ENCODE measurements at places on chromosomes 1 and 21. TPM values are rescaled to one million over a fixed set of nuclear protein-coding genes. Genes with fewer than 3 reads are reported as not detected.

DNA sequence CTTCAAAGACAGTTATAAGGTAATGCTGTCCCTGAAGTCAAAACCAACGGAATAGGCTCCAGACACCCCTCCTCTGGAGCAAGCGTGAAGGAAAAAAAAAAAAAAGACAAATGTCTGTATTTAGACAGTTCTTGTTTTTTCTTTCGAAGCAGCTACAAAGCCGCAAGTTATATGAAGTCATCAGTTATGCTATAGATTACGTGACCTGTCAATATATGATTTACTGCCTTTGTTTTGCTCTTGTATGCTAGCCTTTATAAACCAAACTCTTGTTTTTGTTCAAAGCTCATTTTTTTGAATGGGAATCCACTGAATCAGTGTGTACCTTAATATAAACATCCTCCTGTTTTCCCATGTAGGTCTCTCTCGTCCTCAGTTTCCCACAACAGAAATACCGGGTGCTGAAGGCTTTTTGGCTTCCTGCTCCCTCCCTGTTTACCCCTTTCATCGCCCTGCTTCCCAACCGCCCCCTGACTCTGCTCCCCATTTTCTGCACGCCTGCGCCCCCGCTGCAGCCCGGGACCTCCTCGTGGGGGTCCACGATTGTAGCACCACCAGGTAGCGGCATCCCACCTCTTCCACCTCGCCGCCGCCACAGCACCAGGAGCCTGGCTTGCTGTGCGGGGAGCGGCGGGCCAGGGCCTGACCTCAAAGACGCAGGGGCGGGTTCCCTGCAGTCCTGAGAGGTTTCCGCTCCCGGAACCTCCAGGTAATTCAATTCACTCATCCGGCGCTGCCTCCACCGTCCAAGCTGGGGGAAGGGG lies 5.2 kb upstream of the ZNF678 start:
- no peak for DNase-seq

Gene LMX1A
- total RNA-seq = not detected

DNA sequence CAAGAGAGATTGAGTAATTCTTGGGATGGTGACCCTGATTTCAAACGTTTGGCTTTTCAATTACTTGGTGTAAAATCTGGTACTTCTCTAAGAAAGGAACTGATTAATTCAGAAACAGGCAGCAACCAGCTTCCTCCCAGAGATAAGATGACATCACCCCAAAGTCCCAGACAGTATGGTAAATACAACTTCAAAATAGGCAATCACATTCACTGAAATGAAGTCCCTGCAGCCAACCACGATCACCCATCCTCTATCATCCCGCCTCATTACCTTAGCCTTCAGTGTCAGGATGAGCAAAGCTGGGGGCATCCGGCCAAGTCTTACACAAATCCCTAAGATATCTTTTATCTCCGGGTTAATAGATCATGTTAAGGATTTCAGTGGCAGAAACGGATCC lies 26.4 kb upstream of the RUNX1 start:
- no peak for DNase-seq

DNA sequence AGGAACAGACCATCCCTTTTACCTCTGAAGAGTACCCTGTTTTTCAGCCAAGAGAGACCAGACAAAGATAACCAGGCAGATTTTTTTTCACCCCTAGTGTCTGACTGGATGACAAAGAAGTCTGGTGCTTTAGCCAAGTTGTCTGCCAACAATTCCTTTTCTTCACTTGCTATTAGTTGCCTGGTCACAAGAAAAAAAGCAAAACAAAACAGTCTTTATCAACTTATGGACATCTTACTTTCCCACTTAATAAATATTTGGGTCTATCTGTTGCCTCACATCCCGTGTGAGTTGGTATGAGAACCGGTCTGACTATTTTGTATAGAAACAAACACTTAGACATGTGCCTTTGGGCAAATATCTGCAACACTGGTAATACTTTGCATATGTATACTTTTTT lies 662.9 kb downstream of the PLPP3 start:
- DNase-seq = no peak

DNA sequence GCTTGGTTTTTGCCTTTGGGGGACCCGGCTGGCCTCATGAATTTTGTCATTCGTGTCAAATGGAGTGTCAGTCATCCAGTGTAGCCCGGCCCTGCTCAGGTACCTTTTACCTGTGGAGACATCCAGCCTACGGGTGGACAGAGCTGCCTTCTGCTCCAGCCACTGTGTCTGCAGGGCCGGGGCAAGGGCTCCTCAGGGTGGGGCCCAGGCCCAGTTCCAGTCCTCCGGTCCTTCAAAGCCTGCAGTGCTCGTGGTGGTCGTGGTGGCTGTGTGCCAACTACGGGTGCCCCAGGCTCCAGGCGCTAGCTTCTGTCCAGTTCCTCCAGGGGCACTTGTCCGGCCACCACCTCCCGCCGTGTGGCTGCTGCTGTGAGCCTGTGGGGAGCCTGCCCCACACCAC lies 54.8 kb downstream of the TRIM11 start:
- DNase-seq = no peak

DNA sequence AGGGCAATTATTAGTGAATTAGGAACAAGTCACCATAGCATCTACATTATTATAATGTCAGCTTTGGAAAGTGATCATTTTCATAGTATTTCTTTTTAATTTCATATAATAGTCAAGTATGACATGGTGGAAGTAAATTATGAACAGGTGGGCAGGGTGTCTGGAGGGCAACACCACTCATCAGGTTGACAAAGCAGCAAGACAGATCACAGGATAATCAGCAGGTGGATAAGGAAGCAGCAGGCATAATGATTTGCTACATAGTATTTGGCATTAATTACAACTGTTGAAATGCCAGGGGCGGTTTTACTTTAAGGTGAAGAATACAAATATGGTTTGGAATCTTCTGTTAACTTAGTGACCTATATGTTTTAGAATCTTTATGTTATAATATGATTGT lies 1342.2 kb downstream of the PLA2G4A start:
- no peak for DNase-seq

- DNase-seq = no peak
Measured at GRCh38 chr1:111956155-111956771, 33.2 kb downstream of the KCND3 start.

Gene RIIAD1
- 1.1 TPM for total RNA-seq

GRCh38 chr1:13582713-13583443 lies 754 bp upstream of the PDPN start:
- no peak for DNase-seq

DNA sequence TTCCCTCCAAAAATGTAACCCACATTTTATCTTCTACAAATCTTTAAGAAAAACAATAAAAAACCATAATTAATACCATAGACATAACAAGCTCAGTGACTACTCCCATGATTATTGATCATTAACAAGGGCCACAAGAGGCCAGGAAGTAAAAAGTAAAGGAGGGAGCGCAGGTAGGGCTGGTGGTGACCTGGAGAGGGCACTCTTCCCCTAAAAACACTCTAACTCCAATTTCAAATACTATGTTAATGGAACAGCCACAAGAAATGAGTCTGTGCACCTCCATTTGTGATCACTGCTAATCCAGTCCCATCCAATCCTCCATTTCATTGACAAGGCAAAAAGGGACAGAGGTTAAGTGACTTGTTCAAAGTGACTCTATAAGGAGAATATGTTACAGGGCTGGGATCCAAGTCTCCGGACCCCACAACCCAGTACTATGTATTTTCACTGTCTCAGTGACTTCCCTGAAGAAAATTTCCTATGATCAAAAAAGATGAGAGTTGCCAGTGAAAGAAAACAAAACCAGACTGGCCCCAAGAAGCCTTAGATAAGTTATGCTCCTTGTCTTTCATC lies 41.2 kb upstream of the CFAP298 start:
- no peak for DNase-seq

- no peak for DNase-seq
Measured at GRCh38 chr21:36246080-36246631, 73.8 kb upstream of the MORC3 start.

GRCh38 chr1:1760345-1760650 lies 18.0 kb downstream of the NADK start:
- DNase-seq = no peak

Gene PPP1R15B
- 58.9 TPM for total RNA-seq

DNA sequence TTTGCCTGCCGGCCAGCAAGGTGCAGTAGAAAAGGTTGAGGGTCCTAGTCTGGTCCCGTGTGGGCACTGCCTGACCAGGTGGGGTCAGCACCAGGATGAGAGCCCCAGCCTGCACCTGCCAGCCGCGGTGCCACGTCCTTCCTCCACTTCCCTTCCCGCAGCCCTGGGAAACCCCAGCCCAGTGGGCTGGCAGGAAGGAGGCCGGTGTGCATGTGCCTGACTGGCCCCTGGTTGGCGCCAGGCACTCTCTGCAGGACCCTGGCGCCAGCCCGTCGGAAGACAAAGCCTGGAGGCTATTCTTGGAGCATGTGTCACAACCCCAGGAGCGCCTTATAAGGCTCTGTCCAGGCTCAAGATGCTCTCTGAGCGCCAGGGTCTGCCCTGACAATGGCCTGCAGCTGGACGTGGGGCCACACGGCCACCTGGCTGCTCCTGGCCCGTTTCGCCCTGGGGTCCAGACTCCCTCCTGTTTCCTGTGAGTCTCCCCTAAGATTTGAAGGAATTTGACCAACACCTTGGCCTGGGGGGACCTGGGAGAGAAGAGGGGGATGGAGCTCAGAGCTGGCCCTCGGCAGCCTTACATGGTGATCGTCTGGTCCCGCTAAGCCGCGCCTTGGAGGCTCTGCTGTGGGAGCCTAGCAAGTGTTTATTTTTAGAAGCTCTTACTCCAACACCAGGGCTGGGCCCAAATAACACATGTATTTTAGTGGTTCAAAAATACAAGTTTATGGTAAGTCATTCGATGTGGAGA lies 31.9 kb upstream of the POFUT2 start:
- DNase-seq = no peak

Gene HLX
- 5.8 TPM for total RNA-seq

DNA sequence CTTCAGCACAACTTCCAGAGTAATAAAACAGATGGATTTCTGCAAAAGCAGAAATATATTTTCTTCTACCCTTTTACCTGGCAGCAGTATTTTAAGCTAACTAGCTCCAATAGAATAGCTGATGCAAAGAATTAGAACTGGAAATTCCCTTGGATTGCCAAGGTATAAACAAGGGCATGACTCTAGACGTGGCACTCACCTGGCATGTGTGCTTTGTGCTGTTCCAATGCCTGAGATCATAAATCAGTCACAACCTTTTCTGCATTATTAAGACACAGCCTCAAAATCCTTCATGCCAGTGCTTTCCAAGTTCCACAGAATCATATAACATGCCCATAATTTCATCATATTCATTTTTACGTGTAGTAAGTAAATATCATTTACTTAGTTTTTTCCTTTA lies 1048.7 kb downstream of the ADGRL2 start:
- DNase-seq = no peak

Gene LRRC38
- total RNA-seq = not detected

GRCh38 chr1:71785450-71785849 lies 496.9 kb downstream of the NEGR1 start:
- DNase-seq = no peak

Gene NMNAT2
- total RNA-seq = 0.85 TPM

- DNase-seq = peak; percentile 79
Measured at GRCh38 chr21:45302082-45303061, 14.7 kb upstream of the POFUT2 start.

- no peak for DNase-seq
Measured at GRCh38 chr1:165395478-165395877, 39.0 kb upstream of the LMX1A start.

Gene MYBPH
- 0.64 TPM for total RNA-seq

Gene C1orf105
- not detected for total RNA-seq

DNA sequence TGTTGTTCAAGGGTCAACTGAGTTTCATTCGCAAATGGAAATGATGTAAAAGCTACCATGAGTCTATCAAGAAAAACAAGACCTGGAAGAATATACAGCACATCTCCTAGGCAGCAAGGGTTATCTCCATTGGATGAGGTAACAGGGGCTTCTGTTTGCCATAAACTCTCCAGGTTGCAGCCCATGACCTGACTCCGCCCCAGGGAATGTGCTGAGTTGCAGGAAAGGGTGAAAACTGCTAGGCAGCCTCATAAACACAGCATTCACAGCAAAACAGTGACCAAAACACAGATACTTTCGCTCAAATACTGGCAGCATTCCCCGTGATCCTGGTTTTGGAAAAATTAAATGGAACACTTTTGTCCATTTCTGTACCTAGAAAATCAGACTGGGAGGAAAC lies 20.2 kb upstream of the ACTA1 start:
- no peak for DNase-seq

Gene OR2L2
- not detected for total RNA-seq

DNA sequence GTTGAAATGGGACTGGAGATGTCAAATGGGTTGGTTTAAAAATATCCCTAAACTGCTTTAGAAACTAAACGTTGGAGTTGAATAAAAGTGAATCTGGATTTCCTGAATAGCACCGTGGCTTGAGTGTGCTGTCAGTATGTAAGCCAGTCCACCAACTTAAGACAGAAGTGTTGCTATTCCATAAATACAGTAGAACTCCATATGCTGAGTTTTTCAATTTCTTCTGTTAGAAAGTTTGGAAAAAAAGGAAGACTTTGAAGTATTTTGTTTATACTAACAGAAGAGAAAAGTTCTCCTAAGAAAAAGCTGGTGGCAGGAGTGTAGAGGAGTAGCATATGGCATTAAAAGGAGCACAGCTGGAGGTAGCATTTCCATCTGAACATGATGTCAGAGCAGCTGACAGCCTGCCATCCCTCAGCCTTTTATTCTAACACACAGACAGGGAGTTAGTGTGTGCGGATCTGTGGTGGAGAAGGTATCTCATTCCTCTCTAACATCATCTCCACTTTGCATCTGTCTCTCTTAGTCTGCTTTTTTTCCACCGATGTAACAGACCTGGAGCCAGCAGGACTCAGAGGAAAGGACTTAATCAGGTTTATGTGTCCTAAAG lies at the start of gene ZBTB18:
ZBTB18 (plus strand) TSS at position 449 of the 610 bp plus-strand sequence; CDS start at position 598, 149 bp downstream.
- no peak for DNase-seq

Gene SLC44A5
- total RNA-seq = 5.5 TPM

Gene LRRN2
- total RNA-seq = 5.5 TPM

- DNase-seq = peak; percentile 64
Measured at GRCh38 chr1:95116580-95117206, 462 bp upstream of the TLCD4 start.

Measured in uterus (tissue), 4 donors.